Left renal cortex interstitium (tissue), 4 donors: ENCODE measurements at places on chromosomes 1 and 21. TPM values are rescaled to one million over a fixed set of nuclear protein-coding genes. Genes with fewer than 3 reads are reported as not detected.

The WDR64 gene
- 0.36 TPM for polyA plus RNA-seq

The ATP5PO gene
- 453 TPM for polyA plus RNA-seq

DNA sequence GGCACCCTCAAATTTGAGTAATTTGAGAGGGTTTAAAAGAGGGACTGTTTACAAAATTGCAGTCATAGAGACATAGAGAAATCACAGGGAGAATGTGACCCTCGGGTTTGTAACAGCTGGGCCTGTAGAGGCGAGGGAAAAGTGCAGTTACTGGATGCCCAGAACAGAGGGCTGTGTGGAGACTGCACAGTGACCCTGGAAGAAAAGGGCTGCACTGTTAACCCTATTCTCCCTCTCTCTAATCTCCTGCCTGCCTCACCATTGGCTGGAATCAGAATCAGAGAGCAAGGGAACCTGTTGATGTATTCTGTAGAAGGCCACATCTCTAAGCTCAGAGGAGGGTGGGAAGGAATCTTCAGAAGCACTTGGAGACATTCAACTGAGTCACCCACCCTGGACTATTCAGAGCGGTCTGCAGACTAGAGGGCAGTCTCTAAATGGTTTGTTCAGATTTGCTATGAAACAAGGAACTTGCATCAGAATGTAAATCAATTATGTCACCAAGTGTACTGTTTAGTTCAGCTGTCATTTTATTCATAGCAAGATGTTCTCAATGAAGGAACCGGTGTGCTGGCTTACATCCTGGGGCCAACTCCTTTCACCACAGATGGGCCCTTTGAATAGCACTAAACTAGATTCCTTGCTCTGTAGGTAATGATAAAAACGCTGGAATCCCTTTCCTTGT lies 132.2 kb upstream of the HOOK1 start:
- DNase-seq: no peak

The E2F2 gene
- 5.4 TPM for polyA plus RNA-seq

DNA sequence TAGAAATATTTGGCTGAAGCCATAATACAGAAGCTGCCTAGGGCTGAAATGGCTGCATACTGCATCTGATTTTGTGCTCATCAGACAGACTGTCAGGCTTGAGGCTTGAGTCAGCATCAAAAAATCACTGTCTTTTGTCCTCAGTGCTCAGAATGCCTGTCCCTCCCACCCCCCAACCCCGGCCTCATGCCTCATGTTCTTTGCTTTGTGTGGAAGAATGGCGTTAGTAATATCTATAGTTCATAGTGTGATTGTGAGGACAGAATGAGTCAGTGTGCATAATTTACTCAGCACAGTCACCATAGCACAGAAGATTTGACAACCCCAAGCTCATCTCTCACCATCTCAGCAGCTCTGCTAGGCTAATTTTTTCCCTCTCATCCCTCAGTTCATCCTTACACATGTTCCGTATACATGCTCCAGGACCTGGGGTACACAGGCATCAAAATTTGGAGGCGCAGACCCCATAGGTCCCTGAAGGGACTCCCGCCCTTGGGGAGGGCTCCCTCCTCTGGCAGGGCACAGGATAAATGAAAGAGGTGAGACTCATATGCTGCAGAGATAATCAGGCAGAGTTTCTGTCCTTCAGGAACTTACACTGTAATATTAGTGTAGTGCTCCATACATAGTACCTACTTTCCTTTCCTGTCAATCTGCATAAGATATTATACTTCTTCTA lies 159.1 kb upstream of the C8B start:
- DNase-seq: no peak

DNA sequence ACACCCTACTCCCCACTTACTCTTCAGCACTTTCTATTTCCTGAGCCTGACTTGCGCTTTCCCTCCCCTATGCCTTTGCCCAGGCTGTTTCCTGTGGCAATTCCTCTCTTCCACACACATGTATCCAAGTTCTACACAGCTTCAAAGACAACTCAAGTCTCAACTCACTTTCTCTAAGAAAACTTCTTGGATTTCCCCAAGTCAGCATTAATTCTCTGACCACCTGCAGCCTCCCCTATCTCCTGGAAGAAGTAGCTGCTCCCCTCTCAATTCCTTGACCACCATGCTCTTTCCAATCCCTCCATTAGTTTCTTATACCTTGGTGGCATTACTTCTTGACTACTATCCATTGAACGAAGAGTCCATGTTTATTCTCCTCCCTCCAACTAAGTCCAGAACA lies 42.8 kb downstream of the NMNAT2 start:
- DNase-seq: no peak

- no peak for DNase-seq
Observed at GRCh38 chr1:229129301-229130027, 141.4 kb upstream of the RAB4A start.

DNA sequence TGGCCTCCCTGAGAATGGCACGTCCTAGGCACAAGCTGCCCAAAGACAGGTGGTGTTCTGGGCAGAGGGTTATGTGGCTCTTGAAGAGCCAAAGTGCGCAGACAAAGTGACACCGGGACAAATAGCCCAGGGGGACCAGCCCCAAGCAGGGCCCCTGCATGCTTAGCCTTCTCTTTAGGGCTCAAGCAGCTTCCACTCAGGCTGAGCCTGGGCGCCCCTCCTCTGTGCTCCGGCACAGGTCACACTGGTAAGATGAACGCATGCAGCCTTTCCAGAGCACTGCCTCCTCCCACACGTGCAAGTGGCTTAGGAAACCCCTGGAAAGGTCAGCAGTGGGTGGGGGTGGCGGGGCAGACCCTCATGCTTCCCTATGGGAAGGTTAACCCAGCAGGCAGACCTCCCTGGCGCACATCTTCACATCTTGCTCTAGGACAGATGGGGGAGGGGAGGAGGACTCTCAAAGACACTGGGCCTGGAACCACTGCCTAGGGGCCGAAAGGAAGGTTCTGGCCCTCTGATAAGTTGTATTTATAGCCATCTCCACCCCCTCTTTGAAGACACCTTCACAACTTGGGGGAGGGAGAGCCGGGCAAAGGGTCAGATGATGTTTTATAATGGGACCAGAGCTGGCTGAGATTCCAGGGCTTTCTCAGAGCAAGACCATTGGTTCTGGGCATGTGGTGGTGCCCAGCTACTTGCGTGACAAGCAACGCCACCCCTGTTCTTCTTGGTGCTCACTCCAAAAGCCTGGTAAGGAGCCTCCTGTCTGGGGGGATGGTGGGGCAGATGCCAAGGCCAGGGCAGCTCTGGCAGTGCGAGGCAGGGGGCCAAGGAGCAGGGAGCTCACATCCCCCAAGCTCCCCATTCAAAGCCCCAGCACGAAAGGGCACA lies 5.5 kb downstream of the KLHL21 start:
- DNase-seq: no peak

DNA sequence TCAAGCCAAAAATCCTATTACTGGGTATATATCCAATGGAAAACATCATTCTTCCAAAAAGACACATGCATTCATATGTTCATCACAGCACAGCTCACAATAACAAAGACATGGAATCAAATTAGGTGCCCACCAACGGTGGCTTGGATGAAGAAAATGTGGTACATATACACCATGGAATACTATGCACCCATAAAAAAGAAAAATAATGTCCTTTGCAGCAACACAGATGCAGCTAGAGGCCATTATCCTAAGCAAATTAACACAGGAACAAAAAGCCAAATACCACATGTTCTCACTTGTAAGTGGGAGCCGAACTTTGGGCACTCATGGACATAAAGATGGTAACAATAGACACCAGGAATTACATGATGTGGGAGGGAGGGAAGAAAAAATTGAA lies 113.6 kb downstream of the MRPL39 start:
- DNase-seq: no peak

GRCh38 chr1:117067533-117068370 lies 7.6 kb downstream of the TTF2 start:
- DNase-seq: no peak

GRCh38 chr1:2046174-2046917 lies 3.9 kb upstream of the PRKCZ start:
- DNase-seq: no peak

The RSPO1 gene
- polyA plus RNA-seq: 6.9 TPM

GRCh38 chr1:77929806-77930205 lies 41.4 kb downstream of the NEXN start:
- DNase-seq: no peak

The ELAVL4 gene
- 3.8 TPM for polyA plus RNA-seq

DNA sequence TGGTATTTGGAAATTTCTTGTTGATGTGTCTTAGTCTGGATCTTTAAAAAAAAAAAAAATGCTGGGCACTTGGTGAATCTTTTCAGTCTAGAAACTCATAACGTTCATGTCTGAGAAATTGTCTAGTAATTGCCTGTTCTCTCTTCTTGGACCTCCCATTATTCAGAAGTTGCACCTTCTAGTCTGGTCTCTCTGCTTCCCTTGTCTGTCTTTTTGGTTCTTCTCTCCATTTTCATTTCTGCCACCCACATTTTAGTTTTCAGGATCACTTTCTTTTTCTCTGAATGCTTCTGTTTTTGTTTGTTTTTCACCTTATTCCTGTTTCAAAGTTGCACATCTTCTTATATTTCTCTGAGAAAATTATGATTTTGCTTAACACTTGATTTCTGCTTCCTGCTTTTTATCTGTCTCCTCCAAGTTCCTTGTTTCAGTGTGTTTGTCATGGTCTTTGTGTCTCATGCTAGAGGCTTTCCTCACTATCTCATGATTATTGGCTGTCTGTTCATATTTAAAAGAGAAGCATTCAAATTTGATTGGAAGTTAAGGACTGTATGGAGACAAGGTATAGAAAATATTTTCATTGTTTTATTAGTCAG lies 21.3 kb downstream of the BACE2 start:
- no peak for DNase-seq
